ENCODE measurements at places on chromosomes 5 and 9. TPM values are rescaled to one million over a fixed set of nuclear protein-coding genes. Genes with fewer than 3 reads are reported as not detected.

- no peaks in the 10 kb centered on the region for H3K27me3 ChIP-seq
- DNase-seq = peak; percentile 38
- H3K4me3 ChIP-seq = no peak overlapping the region
- H3K27ac ChIP-seq = no peak overlapping the region
- H3K36me3 ChIP-seq = no peaks in the 10 kb centered on the region
- no peaks in the 10 kb centered on the region for H3K4me1 ChIP-seq
Observed at GRCh38 chr5:59099270-59099994, 516.6 kb downstream of the RAB3C start.

DNA sequence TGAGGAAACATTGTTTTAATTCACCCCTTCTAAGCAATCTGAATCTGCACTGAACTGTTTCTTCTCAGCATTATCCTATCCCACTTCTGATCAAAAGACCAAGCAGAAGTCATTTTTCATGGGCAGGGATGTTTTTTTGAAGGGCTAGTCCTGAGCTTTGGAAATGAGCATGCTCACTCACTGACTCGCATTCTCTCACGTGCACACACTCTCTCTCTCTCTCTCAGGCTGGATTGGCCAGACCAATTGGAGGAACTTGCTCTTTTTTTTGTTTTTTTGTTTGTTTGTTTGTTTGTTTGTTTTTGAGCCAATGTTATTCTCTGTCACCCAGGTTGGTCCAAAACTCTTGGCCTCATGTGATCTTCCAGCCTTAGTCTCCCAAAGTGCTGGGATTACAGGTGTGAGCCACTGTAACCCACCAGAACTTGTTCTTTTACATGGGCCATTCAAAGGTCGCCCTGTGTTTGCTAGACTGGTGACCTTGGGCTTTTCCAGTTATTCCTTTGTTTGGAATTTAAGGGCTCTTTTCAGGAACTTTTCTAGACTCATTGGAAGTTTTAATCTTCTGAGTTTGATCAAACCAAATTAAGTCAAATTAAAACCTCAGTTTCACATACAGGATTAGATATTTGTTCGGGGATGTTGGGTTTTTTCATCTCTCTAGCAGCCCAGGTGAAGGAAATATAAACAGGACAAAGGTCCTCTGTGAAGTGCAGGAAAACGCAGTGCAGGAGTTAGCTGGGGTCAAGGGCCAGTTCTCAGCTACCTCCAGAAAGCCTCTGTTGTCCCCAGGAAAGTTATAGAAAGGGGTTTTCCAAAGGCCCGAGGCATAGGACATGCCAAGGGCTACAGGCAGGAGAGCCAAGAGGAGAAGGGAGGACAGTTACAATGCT, 13.1 kb downstream of the FAXDC2 start:
- H3K36me3 ChIP-seq = no peaks in the 10 kb centered on the region
- no peak overlapping the region for H3K4me3 ChIP-seq
- H3K4me1 ChIP-seq = peaks cover 6% of the 10 kb centered on the region
- no peak for DNase-seq
- H3K27me3 ChIP-seq = no peaks in the 10 kb centered on the region
- no peak overlapping the region for H3K27ac ChIP-seq

DNA sequence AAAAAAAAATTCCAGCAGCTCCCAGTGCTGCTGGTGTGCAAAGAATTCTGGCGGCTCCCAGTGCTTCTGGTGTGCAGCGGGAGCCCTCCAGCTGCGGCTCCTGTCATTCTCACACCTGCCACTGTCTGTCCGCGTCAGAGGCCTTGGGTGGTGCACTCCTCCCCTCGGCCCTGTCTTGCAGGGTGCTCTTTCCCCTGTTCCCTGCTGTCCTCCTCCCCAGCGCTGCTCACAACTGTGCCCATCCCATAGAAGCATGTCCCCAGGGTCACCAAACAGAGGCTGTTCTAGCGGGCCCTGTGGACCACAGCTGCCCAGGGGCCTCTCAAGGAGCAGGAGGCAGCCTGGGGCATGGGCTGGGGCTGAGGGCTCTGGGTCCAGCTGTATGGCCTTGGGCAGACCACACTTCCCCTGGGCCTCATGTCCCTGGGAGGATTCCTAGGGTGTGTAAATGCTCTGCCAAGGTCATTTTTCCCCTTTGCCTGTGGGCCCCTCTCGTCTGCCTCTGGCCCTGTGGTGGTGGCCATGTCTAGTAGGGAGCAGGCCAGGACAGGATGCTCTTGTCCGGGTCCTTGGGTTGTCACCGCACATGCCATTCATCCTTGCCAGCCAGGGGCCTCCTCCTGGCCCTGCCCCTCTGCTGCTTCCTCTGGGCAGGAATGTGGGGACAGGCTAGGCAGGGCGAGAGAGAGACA, 68.2 kb downstream of the PHF2 start:
- H3K4me1 ChIP-seq = no peaks in the 10 kb centered on the region
- H3K27ac ChIP-seq = no peak overlapping the region
- DNase-seq = no peak
- H3K4me3 ChIP-seq = no peak overlapping the region

Gene SERF1B
- 49.3 TPM for total RNA-seq

- H3K4me3 ChIP-seq = no peak overlapping the region
- DNase-seq = no peak
- H3K36me3 ChIP-seq = no peaks in the 10 kb centered on the region
- no peaks in the 10 kb centered on the region for H3K27me3 ChIP-seq
Observed at GRCh38 chr5:103889500-103890209, 327.1 kb upstream of the NUDT12 start.

Gene ZNF608
- total RNA-seq = 37.5 TPM

DNA sequence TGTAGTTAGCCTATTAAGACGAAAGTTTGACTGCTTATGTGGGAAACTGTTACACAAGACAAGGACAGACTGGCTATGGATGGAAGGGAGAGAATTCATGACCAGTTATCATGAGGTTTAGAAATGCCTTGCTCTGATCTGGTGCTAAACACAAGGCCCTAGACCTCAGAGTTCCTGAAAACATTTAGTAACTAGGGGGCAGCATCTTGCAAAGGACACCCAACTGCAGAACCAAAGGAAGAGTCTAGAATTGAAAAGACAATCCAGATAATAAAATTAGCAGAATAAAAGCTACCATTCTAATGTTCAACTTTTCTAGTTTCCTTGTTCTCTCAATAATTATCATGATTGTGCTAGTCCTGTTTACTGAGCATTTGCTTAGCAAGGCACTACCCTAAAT, 130.5 kb upstream of the GPR151 start:
- H3K4me1 ChIP-seq = no peaks in the 10 kb centered on the region
- no peaks in the 10 kb centered on the region for H3K36me3 ChIP-seq
- H3K27ac ChIP-seq = no peak overlapping the region
- DNase-seq = no peak
- no peak overlapping the region for H3K4me3 ChIP-seq

Gene ZDHHC11B
- total RNA-seq = 1.4 TPM

Gene BTNL3
- not detected for total RNA-seq

Gene GCNT4
- 0.33 TPM for total RNA-seq

DNA sequence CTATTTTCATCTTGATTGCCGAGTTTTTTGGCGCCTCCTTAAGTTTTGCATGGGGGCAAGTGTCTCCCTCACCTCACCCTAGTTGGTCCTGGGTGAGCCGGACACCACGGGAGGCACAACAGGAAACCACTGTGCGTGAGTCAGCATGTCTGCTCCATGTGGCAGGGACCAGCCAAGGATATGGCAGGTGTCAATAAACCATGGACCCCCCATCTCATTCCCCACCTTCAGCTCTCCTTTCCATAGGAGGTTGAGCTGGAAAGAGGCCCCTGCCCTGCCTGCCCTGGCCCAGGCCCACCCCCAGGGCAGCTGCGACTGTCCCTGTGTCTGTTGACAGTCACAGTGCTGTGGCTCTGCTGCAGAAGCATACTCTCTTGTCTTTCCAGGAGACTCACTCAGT, 3.1 kb downstream of the SPACA9 start:
- H3K4me1 ChIP-seq = peaks cover 6% of the 10 kb centered on the region
- H3K36me3 ChIP-seq = no peaks in the 10 kb centered on the region
- no peak overlapping the region for H3K4me3 ChIP-seq
- H3K27ac ChIP-seq = no peak overlapping the region
- no peak for DNase-seq

DNA sequence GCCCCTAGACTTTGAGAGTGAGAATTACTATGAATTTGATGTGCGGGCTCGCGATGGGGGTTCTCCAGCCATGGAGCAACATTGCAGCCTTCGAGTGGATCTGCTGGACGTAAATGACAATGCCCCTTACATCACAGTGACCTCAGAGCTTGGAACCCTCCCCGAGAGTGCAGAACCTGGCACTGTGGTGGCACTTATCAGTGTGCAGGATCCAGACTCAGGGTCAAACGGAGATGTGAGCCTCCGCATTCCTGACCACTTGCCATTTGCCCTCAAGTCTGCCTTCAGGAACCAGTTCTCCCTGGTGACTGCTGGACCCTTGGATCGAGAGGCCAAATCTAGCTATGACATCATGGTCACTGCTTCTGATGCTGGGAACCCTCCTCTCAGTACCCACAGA, 1.3 kb downstream of the PCDHGC4 start:
- no peaks in the 10 kb centered on the region for H3K36me3 ChIP-seq
- no peak for DNase-seq
- no peak overlapping the region for H3K4me3 ChIP-seq

GRCh38 chr5:43309122-43309521, 4.1 kb downstream of the HMGCS1 start:
- H3K36me3 ChIP-seq = peaks cover 3% of the 10 kb centered on the region
- no peak overlapping the region for H3K4me3 ChIP-seq
- DNase-seq = no peak
- H3K4me1 ChIP-seq = peaks cover 11% of the 10 kb centered on the region
- H3K27me3 ChIP-seq = no peaks in the 10 kb centered on the region

Gene PCDHB11
- total RNA-seq = 1.6 TPM

DNA sequence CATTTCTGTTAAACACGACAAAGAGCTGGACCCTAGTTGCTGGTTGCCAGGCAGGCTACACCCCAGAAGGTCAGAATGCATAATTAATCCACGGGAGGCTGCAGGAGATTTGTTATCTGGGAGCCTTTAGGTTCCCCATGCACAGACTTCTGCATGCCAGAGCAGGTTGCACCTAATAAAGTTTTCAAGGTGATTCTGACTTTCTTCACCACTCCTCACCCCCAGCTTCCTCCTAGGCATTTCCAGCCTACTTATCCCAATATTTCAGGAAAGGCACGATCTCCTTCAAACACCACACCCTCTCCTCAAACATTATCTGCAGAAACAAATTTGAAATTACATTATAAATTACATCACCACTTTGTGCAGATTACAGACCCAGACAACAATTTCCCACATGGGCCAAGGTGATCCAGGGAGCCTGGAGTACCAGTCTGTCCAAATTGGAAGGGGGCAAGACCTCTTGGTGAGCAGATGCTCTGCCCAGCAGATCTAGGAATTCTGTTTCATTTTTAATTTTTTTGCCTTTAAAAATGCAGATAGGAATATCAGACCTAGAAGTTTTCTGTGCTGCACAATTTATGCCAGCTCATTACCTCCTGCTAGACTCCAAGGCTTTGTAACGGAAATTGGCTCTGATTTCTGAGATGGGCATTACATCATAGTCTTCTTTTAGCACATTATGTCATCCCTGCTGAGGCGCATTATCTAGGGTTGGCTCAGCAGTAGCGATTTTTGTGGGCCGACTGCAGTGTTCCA, 363.4 kb upstream of the SLC30A5 start:
- H3K4me3 ChIP-seq = no peak overlapping the region
- no peaks in the 10 kb centered on the region for H3K4me1 ChIP-seq
- H3K27ac ChIP-seq = no peak overlapping the region
- H3K27me3 ChIP-seq = no peaks in the 10 kb centered on the region
- DNase-seq = peak; percentile 22

DNA sequence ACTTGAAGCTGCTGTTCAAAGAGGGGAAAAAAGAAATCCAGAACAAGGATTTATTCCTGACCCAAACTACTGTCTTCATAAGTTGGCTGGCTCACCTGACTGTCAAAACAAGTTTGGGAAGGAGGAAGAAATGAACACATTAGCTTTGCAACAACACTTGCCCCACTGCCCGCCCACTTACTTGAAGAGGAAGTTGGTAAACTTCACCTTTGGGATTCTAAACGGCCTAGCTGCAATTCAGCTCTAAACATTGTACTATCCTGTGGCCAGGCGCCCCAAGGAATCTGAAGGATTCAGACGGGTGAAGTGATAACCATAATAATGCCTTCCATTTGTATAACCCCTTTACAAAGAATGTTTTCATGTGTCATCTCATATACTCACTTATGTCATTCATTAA, 199.4 kb downstream of the ARRDC3 start:
- H3K36me3 ChIP-seq = no peaks in the 10 kb centered on the region
- no peaks in the 10 kb centered on the region for H3K4me1 ChIP-seq
- no peak overlapping the region for H3K4me3 ChIP-seq
- H3K27ac ChIP-seq = no peak overlapping the region
- DNase-seq = no peak

Gene TRIP13
- total RNA-seq = 45.9 TPM

DNA sequence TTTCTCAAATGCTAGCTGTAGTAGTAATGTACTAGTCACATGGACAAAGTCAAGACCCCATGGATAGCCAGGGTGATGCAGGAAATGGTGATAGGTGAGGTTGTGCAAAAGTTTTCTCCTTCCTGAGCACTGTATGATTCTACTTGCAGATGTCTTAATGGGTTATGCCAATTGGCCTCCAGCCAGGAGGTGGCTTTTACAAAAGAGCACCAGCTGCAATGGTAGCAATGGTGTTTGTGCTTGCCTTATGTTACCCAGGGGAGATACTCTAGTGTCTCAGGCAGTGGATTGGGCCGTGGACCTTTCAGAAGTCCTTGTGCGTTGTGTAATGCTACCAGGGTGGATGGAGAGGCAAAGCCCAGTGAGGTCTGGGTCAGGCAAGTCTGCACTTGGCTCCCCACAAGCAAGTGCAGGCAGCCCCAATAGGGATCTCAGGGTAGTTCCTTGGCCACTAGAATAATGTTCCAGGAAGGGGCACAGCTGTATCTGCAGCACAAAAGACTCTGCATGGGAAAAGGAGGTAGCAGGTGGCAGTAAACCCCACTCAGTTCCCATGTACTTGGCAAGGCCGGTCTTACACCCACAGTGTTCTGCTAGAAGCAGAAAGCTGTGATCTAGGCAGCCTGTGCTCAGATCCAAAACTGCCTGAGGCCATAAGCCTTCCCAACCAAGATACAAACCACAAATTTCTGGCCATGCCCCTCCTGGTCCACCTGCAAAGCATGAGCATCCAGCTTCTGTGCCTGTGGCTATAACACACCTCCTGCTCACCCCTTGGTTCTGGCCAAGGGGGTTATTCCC, 46.4 kb upstream of the EDIL3 start:
- H3K4me3 ChIP-seq = no peak overlapping the region
- H3K27ac ChIP-seq = no peak overlapping the region
- H3K4me1 ChIP-seq = no peaks in the 10 kb centered on the region
- H3K36me3 ChIP-seq = no peaks in the 10 kb centered on the region

Gene WWC1
- 29.4 TPM for total RNA-seq

GRCh38 chr5:54315736-54316528, 5.6 kb upstream of the ARL15 start:
- H3K4me1 ChIP-seq = no peaks in the 10 kb centered on the region
- DNase-seq = no peak
- H3K36me3 ChIP-seq = no peaks in the 10 kb centered on the region
- H3K27me3 ChIP-seq = no peaks in the 10 kb centered on the region
- no peak overlapping the region for H3K27ac ChIP-seq
- H3K4me3 ChIP-seq = no peak overlapping the region

Data from Panc1 (cell line).